ENCODE measurements at places on chromosomes 7 and 10.

DNA sequence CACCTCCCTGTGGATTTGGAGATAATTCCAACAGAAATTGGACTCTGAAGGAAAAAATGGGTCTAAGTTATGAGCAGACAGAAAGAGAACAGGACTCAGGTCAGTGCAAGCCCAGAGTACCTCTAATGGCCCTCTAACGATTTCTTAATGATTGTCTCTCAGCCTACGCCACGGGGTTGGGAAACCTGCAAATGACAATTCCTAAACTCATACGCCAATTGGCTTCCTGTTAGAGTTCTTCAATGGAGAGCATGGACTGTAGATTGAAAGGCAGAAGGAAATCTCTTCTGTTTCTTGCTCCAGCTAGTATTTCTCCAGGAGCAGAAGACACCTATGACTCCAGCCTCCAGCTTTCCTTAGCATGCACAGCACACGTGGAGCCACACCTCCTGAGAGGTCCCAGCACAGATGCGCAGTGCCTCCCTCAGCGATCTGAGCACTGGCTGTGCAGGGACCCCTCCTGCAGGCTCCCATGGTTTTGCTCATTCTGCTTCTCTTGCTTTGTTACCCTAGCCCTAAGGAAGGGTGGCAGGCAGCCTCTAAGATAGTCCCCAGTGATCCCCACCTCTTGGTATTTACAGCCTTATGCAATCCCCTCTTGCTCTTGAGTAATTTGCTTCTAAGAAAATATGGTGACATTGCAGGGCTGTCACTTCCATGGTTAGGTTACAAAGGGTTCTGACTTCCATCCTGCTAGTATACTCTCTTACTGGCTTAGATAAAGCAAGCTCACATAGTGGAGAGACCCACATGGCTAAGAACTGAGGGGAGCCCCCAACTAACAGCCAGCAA is 30.1 kb downstream of the DENND11 start:
- no peak for DNase-seq

DNA sequence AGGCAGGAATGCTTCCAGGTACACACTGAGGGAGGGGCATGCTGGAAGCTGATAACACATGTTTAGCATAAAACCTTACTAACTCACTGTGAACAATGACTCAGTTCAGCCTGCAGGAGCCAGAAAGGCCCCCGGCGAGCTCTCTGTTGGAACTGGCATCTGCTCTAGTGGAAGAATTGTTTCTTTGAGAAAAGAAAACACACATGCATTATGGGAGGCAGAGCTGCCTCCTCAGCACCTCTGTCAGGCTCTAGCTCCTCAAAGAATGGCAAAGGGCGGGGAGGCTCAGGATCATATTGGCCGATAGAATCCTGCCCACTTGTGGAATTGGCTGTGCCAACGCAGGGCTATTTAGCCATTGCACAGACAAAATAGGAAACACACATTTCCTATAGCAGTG is 338.3 kb downstream of the CXCL12 start:
- DNase-seq = no peak

DNA sequence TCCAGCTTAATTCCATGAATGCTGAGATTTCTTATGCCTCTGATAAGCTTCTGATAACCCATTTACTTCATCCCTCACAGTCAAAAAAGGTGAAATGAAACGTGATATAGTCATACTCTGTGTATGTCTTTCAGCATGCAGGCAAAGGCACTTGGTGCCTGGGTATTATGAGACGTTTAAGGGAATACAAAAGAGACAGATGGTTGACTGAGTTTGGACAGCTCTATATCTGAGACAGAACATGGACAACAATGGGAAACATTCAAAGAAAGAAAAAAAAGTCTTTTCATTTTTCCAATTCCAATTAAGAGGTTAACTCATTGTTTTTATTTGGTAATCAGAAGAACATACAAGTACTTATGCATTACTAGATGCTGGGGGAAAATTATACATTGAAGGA is 96.2 kb downstream of the PPP1R17 start:
- DNase-seq = no peak

DNA sequence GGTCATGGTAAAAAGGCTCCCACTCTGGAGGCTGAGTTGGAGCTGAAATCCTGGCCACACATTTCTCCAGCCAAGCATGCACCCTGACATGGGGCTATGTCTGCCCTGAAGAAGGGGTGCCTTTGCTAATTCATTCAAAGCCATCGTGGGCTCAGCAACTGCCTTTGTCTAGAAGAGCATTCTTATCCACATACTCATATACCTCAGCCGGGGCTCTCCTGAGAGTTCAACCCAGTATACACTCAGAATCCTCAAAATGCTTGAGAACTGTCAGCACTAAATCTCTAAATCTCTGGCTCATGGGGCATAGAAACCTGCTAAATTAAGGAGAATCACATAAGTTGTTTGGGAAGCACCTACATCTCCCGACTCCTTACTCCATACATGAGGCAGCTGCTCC is 89.3 kb downstream of the MRPL32 start:
- DNase-seq = no peak

DNA sequence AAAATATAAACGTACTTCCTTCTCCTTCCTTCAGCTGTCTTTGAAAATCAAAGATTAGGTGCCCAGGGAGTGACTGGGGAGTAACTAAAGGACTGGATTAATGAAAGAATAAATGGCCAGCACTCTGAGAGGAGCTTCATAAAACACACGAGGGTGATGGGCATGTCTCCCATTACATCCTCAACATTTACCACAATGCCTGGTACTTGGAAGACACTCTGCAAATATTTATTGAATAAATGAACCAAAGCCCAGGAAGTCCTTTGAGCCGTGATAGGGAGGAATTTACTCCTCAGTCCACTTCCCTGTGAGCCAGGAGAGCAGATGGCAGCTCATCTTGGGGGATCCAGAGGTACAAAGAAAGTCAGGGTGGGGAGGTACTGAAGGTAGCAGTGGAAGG is 96.3 kb downstream of the RAB11FIP2 start:
- no peak for DNase-seq

DNA sequence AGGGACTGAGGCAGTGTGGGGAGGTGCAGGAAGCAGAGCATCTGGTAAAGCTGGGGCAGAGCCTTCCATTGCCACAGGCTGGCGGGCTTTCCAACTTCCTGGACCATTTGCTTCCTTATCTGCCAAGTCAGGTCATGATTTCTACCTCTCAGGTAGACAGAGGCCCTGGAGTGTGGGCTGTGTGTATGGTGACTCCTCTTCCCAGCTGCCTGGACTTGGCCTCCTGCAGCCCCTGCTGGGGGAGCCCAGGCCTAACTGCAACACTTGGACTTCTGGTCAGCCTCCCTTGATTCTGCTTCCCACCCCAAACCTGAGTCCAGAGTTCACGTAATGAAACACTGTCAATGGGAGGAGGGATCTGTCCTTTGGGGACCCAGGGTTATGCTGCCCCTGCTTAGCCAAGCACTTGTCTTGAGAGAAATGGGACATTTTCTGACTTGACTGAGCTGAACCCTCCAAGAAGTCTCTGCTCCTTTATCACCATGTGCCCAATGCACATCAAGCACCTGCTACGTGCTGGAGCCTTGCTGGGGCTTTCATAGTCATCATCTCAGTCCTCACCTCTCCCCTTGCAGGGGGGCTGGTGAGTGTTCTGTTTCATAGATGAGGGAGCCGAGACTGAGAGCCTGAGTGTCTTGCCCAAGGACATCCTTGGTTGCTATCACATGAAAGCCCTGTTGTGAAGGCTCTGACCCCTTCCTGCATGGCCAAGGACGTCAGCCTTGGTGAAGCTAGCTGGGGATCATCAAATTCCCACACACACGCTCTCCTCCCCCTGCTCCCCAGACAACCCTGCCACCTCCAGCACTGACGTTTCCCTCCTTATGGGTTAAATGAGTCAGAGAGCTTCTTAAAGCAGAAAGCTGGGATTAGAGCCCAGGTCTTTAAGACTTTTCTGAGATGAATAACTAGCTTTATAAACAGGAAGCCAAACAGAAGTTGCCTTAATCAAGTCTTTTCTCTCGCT is 3.4 kb downstream of the CLEC2L start:
- peak; percentile 55 for DNase-seq

DNA sequence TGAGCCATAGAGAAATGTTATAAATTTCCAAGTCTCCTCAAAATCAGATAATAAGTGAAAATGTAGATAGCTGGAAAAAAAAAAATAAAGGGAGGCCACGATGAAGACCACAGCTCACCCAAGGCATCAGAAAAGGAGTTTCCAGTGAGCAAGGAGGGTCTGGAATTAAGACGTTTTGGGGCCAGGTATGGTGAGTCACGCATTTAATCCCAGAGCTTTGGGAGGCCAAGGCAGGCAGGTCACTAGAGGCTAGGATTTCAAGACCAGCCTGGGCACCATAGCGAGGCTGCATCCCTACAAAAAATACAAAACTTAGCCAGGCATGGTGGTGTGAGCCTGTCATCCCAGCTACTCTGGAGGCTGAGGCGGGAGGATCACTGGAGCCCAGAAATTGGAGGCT is 65.5 kb downstream of the ASB13 start:
- DNase-seq = peak; percentile 14

- no peak for DNase-seq
Observed at GRCh38 chr10:49349390-49349789, 46.5 kb downstream of the DRGX start.

DNA sequence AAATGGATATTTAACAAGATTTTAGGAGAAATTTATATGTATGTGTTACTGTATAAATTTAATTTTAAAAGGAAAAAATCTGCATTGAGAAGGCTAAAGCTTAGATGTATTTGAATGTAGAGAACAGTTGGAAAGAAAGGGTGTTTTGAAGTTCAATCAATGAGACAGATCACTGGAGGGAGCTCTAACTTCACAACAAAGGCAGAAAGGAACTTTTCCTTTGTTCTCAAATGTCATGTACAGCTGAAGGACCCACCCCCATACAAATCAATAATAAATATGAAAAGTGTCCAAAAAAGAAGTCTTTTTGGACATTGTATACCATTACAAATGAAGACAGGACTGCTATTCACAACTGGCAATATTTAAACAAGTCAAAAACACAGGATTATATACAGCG is 403.4 kb downstream of the DNAJB9 start:
- DNase-seq = no peak

DNA sequence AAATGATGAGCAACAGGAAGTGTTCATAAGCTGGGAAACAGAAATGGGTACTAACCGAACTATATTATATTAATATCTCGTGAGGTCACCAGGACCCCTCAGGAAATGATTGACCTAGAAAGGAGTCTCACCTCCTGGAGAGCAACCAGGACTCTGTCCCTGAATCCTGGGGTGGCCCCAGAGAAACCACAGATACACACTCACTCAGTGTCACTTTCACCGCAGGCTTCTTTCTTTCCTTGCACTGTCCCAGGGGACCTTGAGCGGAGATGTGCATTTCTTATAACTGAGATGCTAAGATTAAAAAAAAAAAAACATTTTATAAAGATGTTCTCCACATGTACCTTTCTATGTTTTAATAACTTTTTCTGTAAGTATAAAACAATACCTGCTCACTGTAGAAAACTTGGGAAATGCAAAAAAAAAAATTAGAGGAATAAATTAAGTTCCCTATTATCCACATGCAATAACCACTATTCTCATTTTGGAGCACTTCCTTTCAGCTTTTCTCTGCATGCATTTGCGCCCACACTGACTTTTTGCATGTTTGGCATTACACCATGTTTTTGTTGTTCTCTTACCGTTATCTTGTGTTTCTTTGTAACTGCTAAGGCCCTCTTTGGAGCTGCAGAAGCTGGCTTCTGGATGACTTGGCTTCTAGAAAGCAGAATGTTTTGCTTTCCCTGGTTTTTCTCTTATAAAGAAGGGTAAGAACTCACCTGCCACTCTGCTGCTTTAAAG is 15.0 kb downstream of the NOD1 start:
- no peak for DNase-seq

- DNase-seq = peak; percentile 61
Observed at GRCh38 chr10:122164023-122164601, 107.0 kb upstream of the BTBD16 start.

DNA sequence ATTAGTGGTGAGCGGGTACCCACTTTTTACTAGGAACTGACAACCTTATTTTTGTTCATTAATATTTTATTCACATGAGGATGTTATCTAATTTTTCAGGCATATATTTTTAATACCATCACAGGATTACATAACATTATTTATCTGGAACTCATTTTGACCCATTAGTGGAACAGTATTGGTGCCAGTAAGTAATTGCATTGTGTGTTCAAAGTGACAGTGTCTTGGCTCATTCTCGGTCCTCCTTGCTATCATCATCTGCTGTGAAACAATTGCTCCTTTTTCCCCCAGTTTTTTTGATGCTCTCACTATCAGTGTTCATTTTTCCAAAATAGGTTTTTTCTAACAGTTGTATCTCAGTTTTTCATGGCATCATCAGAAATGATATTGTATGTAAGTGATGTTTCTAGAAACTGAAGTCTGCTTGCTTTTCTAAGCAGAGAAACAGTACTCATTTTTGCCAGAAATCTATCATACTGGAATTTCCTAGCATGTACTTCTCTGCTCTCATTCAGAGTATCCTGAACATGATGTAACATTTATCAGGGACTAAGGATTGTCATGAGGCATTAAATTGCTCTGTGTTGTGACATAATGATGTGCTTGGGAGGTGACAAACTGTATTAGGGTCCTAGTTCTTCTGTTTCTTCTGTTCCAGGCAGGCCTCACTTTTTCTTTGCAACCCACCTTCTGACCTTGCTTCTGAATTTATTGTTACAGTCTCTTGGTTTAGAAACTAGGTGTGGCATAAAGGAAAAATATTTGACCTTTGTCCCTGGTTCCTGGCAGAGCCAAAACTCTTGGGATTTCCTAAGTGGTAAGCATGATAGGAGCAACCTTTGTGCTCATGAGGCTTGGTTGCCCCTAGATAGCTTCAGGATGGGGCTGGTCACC is 4.2 kb downstream of the NUB1 start:
- no peak for DNase-seq

DNA sequence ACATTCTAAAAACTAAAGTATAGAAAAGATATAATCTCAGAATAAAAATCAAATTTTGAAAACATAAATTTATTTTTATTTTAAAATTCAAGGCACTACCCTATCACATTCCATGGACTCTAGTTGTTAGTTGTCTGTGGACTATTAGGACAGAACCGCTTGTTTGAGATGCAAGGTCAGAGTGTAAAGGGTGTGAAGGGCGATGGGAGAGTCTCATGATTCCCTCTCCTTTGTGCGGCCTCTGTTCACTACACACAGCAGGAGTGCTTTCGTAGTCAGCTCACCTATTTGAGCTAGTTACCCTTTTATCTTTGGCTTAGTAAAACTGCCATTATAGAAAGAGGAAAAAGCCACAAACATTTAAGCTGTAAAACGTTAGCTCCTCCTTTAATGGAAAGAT is 189.8 kb upstream of the TEX47 start:
- no peak for DNase-seq

Measured in WERI-Rb-1 (cell line).